ENCODE measurements at places on chromosomes 7 and 10.

GRCh38 chr7:72446591-72447462 lies 34.7 kb upstream of the CALN1 start:
- no peaks in the 10 kb centered on the region for H3K4me1 ChIP-seq
- no peak for DNase-seq
- peaks cover 2% of the 10 kb centered on the region for H3K27me3 ChIP-seq
- no peak overlapping the region for H3K27ac ChIP-seq
- no peaks in the 10 kb centered on the region for H3K36me3 ChIP-seq
- no peak overlapping the region for H3K4me3 ChIP-seq

DNA sequence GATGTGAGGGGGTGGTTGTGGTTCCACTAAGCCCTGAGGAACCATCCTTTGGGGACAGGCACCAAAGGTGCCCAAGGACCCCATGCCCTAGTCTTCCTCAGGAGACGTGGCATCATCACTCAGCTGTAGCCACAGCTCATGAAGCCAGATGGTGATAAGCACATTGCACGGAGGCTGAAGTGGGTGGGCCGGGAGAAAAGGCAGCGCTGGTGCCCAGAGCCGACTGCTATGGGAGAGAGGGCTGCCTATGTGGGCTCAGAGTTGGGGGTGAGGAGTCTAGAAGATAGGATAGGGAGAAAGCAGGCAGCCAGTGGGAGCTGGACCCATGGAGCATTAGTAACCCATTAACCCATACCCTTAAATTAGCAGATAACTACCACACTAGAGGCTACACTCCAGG lies 325.3 kb downstream of the RPS24 start:
- H3K27ac ChIP-seq = no peak overlapping the region
- no peak overlapping the region for H3K4me3 ChIP-seq
- H3K27me3 ChIP-seq = no peaks in the 10 kb centered on the region
- H3K36me3 ChIP-seq = no peaks in the 10 kb centered on the region

DNA sequence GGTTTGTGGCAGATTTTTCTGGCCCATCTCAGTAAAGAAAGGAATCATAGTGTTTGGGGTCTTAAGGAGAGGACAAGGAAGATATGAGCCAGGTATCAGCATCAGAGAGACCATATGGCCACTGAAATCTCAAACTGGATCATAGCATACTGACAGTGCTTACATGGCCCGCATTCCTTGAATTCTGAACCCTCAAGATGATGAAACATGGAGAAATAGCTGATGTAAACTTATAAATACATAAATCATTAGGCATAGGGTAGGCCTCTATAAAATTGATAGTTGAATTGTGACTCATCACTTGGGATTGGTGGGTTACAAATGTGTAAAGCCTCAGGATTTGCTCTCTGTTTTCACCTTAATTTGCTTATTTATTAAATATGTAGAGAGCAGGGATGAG lies 688.5 kb downstream of the CNTNAP2 start:
- H3K36me3 ChIP-seq = no peaks in the 10 kb centered on the region
- no peaks in the 10 kb centered on the region for H3K4me1 ChIP-seq
- H3K27me3 ChIP-seq = no peaks in the 10 kb centered on the region
- H3K27ac ChIP-seq = no peak overlapping the region

DNA sequence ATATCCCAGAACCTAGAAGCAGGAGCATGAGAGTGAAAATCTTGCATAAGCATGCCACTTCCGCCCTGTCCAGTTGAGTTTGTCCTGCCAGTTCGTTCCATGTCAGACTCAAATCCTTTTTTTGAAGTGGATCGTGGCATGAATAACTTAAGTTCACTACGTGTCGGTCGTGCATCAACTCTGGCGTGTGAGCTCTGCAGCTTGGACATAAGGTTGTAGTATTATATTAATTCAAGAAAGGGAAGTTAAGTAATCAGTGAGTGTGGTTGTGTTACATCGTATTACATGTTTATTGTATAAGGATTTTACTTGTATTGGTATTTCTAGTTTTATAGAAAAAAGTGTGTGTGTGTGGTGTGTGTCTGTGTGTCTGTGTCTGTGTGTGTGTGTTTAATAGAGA lies 23.0 kb downstream of the CDC123 start:
- H3K4me3 ChIP-seq = no peak overlapping the region
- peaks cover 60% of the 10 kb centered on the region for H3K36me3 ChIP-seq
- peaks cover 11% of the 10 kb centered on the region for H3K4me1 ChIP-seq
- no peak overlapping the region for H3K27ac ChIP-seq

DNA sequence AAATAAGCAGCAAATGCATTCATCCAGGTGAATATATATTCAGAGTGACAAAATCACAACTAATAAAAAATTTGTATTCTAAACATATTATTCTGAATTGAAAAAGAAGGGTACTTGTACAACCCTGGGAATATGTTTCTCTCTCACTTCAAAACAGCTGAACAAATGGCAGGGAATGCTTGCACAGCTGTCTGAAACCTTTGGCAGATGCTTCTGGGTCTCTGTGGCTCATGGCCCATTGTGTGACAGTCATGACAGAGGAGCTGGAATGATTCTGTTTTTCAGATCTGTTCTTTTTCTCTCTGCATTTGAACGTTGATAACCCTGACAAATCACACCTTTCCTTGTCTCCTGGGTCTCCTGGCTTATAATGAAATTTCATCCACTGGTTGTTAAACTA lies 275.7 kb upstream of the FZD1 start:
- H3K27ac ChIP-seq = no peak overlapping the region
- no peaks in the 10 kb centered on the region for H3K36me3 ChIP-seq
- no peaks in the 10 kb centered on the region for H3K4me1 ChIP-seq
- H3K27me3 ChIP-seq = no peaks in the 10 kb centered on the region
- DNase-seq = no peak
- H3K4me3 ChIP-seq = no peak overlapping the region

DNA sequence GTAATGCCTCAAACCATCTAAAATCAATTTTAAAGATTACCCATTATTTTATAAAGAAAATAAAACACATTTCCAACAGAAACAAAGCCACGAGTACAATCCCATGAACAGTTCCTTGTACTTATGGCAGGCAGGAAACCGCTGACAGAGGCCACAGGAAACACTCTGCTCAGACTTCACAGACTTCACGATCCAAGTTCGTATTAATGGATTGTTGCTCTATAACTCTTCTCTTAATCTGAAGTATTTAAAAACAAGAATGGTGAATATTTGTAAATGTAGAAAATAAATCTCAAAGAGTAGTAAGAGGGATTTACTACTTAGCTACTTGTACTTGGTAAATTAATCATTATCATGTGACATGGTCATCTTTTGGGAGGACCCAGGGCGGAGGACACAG lies 78.3 kb downstream of the SNX10 start:
- peaks cover 49% of the 10 kb centered on the region for H3K36me3 ChIP-seq
- H3K27ac ChIP-seq = no peak overlapping the region
- no peak for DNase-seq
- peaks cover 11% of the 10 kb centered on the region for H3K4me1 ChIP-seq
- H3K4me3 ChIP-seq = no peak overlapping the region

- no peaks in the 10 kb centered on the region for H3K27me3 ChIP-seq
- no peak for DNase-seq
- no peak overlapping the region for H3K4me3 ChIP-seq
- peaks cover 6% of the 10 kb centered on the region for H3K36me3 ChIP-seq
These were observed 42.2 kb downstream of the POLL start for GRCh38 chr10:101545898-101546297.

- no peak overlapping the region for H3K27ac ChIP-seq
- no peak for DNase-seq
- H3K36me3 ChIP-seq = no peaks in the 10 kb centered on the region
- peaks cover 10% of the 10 kb centered on the region for H3K4me1 ChIP-seq
- no peak overlapping the region for H3K4me3 ChIP-seq
- H3K27me3 ChIP-seq = peaks cover under 1% of the 10 kb centered on the region
These were observed 45.3 kb upstream of the GTF2I start for GRCh38 chr7:74612015-74612829.

- peak overlapping the region; percentile 3 for H3K27ac ChIP-seq
- no peaks in the 10 kb centered on the region for H3K36me3 ChIP-seq
- H3K4me1 ChIP-seq = peaks cover 10% of the 10 kb centered on the region
- DNase-seq = peak; percentile 43
These were observed 132.3 kb upstream of the CHST15 start for GRCh38 chr10:124225467-124226270.

DNA sequence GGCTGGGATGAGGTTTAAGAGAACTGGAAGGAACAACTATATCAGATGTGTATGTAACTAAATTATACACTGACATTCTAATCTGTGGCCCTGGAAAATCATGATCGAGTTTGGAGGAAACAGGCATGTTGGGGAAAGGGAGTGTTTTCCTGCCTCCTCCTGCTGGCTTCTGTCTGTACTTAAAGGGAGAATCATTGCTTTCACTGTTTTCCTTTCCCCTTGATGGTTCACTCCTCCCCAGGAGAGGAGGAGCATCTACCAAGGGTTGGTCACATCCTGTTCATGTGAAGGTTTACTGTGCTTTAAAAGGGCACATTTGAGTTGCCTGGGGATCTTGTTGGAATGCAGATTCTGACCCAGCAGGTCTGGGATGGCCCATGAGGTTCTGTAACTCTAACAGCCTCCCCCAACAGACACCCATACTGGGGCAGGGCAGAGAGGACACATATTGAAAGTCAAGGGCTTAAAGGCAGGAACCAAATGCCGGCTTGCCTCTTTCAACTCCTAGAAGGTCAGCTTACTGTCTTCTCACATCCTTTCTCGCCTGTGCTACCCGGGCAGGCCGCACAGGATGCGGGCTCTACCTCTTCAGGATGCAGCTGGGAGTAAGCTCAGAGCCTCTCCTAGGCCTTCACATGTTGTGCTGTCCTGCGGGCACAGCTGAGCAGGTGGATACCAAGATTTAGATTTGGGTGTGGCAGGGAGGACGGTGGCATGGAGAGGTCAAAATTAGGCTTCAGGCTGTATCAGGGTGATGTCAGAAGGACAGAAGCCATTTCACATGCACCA lies 694.8 kb downstream of the KCNMA1 start:
- no peaks in the 10 kb centered on the region for H3K36me3 ChIP-seq
- no peaks in the 10 kb centered on the region for H3K4me1 ChIP-seq
- DNase-seq = no peak
- no peaks in the 10 kb centered on the region for H3K27me3 ChIP-seq

DNA sequence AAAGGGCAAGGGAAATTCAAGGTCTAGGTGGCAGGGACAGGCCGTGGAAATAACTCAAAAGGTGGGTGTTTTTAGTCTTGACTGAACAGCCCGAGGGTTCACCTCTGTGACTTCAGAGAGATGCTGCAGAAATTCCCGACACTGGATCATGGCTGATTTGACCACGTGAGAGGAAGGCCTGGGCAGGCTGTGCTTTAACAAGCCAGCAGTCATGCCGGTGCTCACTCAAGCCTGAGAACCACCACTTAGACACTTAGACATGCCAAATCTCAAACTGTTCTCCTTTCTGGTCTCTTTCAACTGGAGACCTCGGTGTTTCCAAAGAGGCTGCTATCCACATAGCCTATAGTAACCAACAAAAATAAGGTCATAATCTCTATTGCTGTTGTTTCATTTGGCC lies 15.4 kb downstream of the TECTB start:
- peaks cover 12% of the 10 kb centered on the region for H3K27me3 ChIP-seq
- no peaks in the 10 kb centered on the region for H3K36me3 ChIP-seq
- H3K4me3 ChIP-seq = no peak overlapping the region
- no peak for DNase-seq

Measured in activated T-helper 2 cell treated with anti-CD3 and anti-CD28 coated beads, Interferon-gamma antibody, Interleukin-2, Interleukin-4, amounts not matched to agents 10 μg/mL and 5 μg/mL and 100 μg/mL, durations not matched to agents 14 hours and 24 hours and 36 hours (primary cell).